Stimulated activated CD8-positive, alpha-beta memory T cell treated with anti-CD3 and anti-CD28 coated beads, Interleukin-4, amount 100 ng/mL, for 48 hours (primary cell): ENCODE measurements at places on chromosomes 1 and 21.

- DNase-seq = no peak
Observed at GRCh38 chr1:108718927-108719655, 6.4 kb downstream of the FNDC7 start.

DNA sequence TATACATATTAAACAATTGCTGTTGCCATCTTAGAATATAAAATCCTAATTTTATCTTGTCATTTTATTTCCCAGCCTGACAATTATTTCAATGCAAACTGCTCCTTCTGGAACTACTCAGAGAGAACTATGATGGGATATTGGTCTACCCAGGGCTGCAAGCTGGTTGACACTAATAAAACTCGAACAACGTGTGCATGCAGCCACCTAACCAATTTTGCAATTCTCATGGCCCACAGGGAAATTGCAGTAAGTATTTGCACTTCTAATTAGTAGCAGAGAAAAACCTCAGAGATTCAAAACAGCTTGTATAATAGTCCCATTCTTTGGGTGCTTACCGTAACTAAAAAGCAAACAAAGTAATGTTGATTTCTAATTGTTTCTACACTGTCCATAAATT, 167.2 kb downstream of the ADGRL2 start:
- DNase-seq = no peak

DNA sequence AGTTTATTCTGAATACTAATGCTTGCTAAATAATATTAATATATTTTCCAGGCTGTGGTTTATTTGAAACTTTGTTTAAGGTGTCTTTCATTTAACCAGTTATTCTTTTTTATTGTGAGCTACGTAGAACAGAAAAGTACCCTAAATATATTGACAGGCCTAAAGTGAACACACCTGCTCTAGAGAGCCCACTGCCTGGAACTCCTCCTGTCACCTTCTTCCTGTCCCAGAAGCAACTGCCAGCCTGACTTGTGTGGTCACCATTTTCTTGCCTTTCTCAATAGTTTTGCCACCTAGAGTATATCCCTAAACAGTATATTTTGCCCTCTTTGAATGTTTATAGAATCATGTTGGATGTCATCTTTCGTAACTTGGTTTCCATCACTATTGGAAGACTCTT, 48.5 kb downstream of the SCCPDH start:
- DNase-seq = no peak

DNA sequence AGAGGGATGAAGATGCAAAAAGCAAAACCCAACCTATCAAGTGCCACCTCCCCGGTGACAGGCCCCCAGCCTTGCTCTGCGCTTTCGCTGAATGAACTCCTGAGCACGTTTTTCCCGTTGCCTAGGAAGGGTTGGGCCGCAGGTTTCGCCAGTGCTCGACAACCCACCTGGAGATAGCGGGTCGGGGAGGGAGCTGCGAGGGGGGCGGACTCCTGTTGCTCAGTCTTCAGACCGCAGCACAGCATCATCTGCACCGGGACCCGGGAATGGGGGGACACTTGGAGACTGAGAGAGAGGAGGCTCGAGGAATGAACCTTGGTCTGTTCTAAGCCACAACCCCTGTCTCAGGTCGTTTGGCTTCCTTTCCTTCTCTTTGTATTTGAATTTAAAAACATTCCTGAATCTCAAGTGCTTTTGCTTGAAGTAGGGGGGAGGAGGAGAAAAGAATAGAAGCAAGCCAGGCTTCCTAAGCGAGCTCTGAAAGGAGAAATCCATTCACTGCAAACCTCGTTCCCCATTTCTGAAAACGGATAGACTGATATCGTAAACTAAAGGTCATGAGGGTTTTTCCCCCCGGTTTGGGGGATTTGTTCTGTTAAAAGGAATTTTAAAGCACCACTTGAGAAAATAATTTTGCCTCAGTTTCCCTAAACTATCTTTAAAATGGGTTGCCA, 1.2 kb downstream of the AK5 start:
- DNase-seq = peak; percentile 33

DNA sequence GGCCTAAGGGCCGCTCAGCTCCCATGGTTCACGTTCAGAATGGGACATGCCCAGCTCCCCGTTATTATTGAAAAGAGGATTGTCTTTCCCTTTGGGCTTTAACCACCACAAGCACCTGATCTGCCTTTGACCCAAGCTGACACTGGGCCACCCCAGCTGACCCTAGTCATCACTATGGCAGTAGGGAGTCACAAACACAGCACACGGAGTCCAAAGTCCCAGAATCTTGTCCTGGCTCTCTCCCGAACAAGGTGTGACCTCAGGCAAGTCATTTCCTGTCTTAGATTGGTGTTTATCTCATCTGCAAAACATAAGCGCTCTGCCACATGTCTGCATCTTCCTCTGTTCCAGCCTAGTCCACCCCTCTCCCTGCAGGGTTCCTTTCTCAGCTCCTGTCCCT, 31.5 kb downstream of the IGFN1 start:
- no peak for DNase-seq

DNA sequence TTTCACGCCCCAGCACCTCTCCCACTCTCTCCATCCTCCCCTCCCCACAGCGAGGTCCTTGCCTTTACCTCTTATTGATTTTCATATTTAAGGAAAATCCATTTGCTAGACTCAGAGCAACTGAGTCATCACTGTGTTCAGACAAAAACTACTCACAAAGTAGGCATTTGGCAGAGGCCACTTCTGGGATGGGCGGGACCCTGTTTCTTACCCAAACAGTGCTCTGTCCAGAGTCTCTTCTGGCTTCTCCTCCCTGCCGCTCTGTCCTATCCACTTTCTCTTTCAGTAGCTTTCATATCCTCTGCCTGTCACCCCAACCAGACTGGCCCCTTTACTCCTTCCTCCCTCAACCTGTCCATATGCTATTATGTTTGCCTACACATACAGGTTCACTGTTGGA, 2.4 kb upstream of the NAV1 start:
- DNase-seq = no peak

DNA sequence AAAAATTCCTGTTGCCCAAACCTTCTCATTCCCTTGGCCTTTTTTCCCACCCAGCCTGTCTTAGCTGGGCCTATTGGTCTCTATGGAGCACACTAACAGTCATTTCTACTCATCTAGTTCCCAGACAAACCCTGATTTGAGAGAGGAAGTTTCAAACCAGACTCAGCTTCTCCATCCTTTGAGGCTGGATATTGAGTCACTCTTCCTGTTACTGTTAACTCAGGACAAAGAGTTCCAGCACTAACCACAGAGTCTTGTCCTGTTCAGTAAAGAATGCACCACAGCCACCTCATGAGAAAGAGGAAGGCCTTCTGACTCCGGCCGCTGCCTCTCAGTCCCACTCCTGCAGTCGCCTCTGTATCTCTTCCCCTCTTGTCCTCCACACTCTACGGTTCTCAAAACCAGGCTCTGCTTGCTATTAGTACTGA, 137.8 kb downstream of the PTPRC start:
- DNase-seq = no peak
